ENCODE measurements at places on chromosomes 5 and 9.
A peak's percentile ranks its signal among the peaks of the same experiment; 100 is the strongest.

DNA sequence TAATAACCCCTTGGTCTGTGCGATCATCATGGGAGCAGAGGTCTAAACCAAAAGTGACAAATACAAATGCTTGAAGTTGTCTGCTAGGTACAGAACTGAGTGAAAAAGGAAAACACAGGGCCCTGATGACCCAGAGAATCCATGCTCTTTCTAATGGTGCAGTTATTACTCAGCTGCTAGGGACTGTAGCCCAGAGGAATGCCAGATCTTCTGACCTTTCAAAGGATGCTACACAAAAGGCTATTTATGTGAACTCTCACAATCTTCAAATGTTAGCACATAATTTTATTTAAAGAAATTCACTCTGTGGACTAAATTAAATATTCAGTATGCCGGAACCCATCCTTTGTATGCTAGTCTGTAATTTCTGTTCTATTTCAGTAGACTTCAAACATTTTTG is 79.9 kb downstream of the PRR16 start:
- DNase-seq, result no peak

GRCh38 chr5:79235261-79235633 is 684 bp upstream of the JMY start:
- peak; percentile 57 for DNase-seq

DNA sequence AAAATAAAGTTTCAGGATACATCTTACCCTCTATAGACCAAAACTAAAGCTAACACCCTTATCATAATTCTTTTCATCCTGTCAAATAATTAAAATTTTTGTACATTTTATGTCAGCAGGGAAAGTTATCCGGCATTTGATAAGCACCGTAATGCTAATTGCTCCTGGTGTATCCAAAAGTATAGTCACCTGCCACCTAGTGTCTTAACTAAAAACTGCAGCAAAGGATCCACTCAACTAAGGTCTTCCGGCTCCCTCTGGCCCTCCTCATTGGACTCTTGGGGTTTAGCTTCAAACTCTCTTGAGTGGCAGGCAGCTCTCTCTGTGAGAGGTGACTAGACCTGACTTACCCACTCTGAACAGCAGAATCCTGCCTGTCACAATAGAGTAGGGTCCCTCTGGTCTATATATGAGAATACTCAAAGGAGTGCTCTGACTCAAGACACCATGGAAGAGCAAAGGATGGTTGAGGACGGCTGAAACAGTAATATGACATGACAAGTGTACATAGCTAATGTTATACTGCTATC is 60.4 kb upstream of the CAST start:
- DNase-seq, result peak; percentile 82

- no peak for DNase-seq
These were observed 108.4 kb downstream of the KCNIP1 start for GRCh38 chr5:170612256-170612678.

DNA sequence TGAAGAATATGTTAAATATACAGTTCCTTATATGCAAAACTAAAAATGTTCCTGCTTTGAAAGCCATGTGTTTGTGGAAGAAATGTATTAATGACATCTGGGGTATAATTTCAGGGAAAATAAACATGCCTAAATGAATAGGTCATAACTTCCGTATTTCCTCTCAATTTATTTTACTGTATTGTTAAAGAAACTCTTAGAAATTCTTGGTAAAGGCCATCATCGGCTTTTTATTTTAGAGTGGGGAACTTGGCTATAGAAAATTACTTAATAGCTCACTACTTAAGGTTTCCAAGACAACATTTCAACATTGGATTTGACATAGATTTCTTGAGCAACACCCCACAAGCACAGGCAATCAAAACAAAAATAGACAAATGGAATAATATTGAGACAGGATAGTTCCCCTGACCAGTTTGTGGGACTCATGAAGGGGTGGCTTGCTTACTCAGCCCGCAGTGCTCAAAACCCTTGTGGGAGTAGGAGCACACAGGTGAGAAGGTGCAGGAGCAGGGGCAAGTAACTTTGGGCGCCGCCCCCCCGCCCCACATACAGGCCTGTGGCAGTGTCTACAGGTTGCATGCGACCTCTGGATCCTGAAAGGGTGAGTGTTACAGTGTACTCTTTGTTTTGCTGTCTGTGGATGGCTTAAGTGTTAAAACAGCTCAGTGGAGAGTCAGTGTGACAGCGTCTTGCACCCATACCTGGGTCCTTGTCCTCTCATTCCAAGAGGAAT is 891.4 kb upstream of the C9orf72 start:
- no peak for DNase-seq

GRCh38 chr9:76573905-76574760 is 115.2 kb downstream of the GCNT1 start:
- no peak for DNase-seq

GRCh38 chr5:1139331-1140170 is 27.7 kb upstream of the SLC12A7 start:
- no peak for DNase-seq

DNA sequence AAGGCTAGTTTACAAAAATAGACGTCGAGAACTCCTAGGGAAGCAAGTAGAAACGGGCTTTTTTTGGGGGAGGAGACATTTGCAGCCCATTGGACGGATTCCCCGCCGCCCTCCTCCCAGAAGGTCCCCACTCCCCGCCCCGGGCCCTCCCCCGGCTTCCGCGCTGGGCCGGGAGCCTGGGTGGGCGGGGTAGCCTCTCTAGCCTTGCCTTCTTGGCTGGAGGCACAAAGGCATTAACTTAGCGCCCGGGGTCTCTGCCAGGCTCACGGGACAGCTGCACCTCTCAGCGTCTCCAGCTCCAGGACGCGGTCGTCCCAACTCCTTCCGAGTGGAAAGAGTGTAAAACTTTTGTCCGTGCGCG is at the start of gene DMRTA1:
TSS of gene DMRTA1 (plus strand) at position 236 of the 361 bp plus-strand sequence. CDS start 242 bp downstream, outside the sequence.
- peak; percentile 91 for DNase-seq

- no peak for DNase-seq
These were observed 33.9 kb downstream of the GSN start for GRCh38 chr9:121301881-121302286.

DNA sequence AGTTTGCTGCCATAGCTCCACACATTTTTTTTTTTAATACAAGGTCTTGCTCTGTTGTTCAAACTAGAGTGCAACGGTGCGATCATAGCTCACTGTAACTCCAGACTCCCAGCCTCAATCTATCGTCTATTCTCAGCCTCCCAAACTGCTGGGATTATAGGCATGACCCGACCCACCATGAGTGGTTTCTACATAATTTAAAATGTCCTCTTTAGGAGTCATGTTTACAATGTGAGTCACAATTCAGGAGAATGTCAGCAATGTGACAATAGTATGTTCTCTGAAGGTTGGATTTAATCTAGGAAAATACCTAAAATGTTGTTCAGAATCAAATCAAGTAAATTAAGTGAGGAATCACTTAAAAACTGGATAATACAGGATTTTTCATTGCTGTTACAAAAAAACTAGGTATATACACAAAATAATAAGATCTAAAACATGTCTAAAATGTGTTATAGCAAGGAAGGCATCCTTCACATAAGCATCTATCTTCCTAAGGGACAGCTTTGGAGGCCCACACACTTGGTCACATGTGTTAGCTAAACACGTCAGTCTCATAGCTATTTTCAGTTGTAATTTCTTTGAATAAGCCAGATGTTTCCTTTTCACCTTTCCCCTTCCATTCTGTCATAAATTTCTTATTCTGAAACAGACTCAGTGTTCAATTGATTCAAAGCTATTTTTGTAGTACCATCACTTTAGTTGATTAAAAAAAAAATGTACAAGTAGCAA is 30.0 kb upstream of the ELAVL2 start:
- DNase-seq, result no peak

- DNase-seq, result no peak
These were observed 65.2 kb downstream of the ZSWIM6 start for GRCh38 chr5:61397238-61397637.

GRCh38 chr5:154962494-154962893 is 21.6 kb downstream of the MRPL22 start:
- DNase-seq, result no peak

DNA sequence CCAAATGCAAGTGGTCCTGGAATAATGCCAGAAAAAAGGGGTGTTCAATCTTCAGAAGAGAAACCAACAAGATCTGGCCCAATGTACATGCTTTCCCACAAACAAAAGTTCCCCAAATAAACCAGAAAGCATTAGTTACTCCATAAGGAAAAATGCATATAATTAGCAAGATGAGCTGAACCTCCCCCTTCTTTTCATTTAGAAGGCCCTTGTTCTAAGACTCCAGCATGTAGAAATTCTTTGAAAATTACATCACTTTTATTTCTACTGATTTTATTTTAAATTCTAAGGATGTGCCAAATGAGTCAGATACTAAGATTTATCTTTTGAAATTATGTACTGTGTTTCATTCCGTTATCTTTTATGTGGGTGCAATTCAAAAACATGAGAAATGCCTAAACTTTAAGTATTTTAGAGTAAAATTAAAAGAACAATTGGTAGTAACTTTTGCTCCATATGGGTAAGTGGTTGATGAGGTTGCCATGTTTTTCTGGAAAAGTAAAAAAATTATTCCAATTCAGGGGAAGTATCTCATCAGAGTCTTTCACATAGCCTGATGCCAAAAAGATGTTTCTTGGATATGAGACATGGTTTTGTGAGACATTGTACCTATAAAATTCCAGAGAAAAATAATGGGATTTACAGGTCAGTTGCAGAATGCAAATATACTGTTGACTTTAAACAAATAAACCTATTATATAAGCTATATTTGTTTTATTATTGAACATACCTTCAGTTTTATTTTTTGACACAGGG is 106.5 kb upstream of the CCDC112 start:
- DNase-seq, result no peak

- no peak for DNase-seq
These were observed 85.8 kb downstream of the FBXO38 start for GRCh38 chr5:148469501-148469935.

DNA sequence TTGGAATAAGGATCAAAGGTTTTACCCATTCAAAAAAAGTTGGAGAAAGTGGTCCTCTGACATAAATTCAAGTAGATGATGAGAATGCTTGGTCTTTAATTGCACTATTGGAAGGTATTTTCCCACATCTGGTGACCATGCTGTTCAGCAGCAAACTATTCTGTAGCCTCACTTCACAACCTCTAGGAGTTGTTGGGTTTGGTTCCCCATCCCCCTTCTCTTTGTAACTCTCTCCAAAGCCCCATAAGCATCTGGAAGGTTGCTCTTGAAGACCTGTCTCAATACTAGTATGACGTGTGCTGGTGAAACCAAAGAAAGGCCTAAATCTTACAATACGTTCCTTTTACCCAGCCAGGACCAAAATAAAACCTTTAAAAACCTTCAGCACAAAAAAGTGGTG is 8.5 kb downstream of the RGMB start:
- no peak for DNase-seq

DNA sequence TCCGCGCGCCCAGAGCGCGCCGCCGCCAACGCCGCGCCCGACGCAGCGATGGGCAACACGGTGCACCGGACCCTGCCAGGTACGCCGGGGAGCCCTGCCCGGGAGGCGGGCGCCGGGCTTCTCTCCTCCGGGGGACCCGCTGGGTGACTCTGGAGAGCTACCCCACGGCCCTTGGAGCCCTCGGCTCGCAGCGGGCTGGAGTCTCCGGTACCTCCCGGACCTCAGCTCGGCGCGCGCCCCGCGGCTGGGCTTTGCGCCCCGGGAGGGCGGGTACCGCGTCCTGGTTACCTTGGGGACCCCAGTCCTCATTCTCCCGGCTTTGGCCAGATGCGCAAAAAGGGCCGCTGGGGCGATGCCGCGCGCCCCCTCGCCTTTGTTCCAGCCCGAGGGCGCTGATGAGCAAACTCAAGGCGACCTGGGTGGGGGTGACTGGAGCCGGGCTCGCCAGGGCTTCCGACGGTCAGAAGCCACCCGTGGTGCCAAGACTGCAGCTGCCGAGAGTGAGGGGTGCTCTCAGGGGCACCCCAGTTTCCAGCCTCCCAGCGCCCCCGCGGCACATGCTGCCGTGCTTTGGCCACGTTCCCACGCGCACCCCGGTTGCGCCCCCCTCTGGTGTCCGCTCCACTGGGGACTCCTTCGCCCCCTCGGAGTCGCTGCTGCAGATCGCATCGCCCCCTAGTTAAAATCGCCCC is 442 bp downstream of the NEURL1B start:
- no peak for DNase-seq

DNA sequence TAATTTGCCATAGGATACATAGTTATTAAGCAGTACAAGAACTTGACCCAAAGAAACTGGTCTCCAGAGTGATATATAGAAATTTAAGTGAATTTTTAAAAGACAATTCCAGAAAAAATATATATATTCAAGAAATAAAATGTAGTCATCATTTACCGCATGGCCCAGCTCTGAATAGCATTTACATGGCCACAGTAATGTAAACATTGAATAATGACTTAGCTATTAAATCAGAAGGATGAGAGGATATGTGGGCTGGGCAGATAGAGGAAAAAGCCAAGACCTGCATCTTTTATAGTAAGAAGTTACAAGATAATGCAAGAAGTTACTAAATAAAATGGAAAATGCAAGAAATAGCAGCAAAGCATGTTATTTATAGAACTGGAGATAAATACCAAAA is 405.2 kb upstream of the WWC1 start:
- no peak for DNase-seq

DNA sequence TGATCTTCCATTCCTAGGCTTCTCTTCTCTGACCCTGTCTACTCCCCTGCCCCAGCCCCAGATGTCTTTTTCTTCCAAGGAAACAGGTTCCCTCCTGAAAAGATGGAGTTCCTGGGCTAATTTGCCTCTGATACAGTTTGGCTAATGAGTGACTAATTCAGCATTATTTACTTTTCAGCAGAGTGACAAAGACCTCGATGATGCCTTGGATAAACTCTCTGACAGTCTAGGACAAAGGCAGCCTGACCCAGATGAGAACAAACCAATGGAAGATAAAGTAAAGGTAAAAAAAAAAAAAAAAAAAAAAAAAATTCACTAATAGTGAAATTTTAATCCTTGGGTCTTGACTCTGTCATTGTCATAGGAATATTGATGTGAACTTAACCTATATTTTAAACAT is 42.7 kb downstream of the ERAP1 start:
- DNase-seq, result no peak

GRCh38 chr9:97301974-97302373 is 5.5 kb upstream of the CCDC180 start:
- no peak for DNase-seq

GRCh38 chr5:110718311-110718710 is 8.2 kb downstream of the TMEM232 start:
- no peak for DNase-seq

DNA sequence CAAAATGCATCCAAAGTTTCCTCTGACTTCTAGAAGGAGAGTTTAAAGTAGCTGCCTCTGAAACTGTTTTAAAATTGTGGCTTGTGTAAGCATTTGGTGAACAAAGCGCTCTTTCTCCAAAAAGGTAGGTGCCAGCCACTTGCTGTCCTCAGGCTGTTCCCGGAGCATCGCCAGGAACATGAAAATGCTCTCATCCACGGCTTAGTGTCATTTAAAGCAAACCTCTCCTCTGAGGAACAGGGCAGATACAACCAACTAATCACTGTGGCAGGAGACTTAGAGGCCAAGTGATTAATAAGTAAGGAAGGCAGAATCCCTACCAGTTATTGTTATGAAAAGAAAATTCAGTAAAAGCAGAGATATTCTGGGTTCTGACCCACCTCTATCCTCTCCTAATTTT is 165.6 kb downstream of the DCP2 start:
- DNase-seq, result no peak

DNA sequence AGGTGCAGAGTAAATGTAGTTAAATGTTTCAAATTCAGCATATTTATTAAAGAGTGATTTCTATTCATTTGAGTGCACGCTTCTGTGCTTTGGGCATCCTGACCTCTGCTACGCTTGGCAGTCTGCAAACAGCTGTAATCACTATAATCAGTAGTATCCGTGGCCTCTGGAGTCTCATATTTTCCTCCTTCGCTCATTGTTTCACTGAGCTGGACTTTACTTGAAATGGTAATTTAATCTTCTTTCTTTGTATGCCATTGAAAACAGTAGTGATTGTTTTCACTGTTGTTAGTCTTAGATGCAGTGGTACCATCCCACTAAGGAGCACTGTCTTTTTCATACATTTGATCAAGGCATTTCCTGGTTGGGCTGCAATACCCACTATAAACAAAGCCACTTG is 43.5 kb upstream of the CAVIN4 start:
- DNase-seq, result no peak
